Psoas muscle (tissue), 8 donors: ENCODE measurements at places on chromosomes 6 and 20. TPM values are rescaled to one million over a fixed set of nuclear protein-coding genes. Genes with fewer than 3 reads are reported as not detected.

Gene SEC23B
- polyA plus RNA-seq = 3.1 TPM

Gene SGK2
- 0.16 TPM for polyA plus RNA-seq

Gene MBOAT1
- 0.52 TPM for polyA plus RNA-seq

Gene OPRM1
- not detected for polyA plus RNA-seq

Gene CAGE1
- not detected for polyA plus RNA-seq

Gene RPS6KA2
- 8.0 TPM for polyA plus RNA-seq

Gene C4B
- polyA plus RNA-seq = 2.6 TPM

Gene HLA-DQA2
- not detected for polyA plus RNA-seq

Gene ZNF165
- 0.31 TPM for polyA plus RNA-seq

Gene ID1
- 45.2 TPM for polyA plus RNA-seq

Gene RAB22A
- polyA plus RNA-seq = 6.3 TPM

Gene SPEF1
- polyA plus RNA-seq = 0.12 TPM

Gene PET117
- polyA plus RNA-seq = 18.0 TPM

Gene NMBR
- not detected for polyA plus RNA-seq

Gene ASIP
- polyA plus RNA-seq = 0.40 TPM

Gene KCNQ2
- polyA plus RNA-seq = 0.01 TPM

Gene CENPQ
- 5.5 TPM for polyA plus RNA-seq

Gene HEY2
- 4.2 TPM for polyA plus RNA-seq

Gene TMEM74B
- 0.53 TPM for polyA plus RNA-seq

Gene FOXA2
- not detected for polyA plus RNA-seq

Gene PXDC1
- polyA plus RNA-seq = 24.3 TPM

Gene MLIP
- polyA plus RNA-seq = 163 TPM

Gene DEFB112
- not detected for polyA plus RNA-seq

Gene C6orf52
- polyA plus RNA-seq = 0.38 TPM

Gene DOP1A
- polyA plus RNA-seq = 7.5 TPM

Gene SLC22A1
- polyA plus RNA-seq = 0.45 TPM

Gene PBOV1
- polyA plus RNA-seq = not detected

Gene ADGRF1
- not detected for polyA plus RNA-seq

Gene XKR7
- polyA plus RNA-seq = not detected

Gene LPA
- polyA plus RNA-seq = not detected

Gene DLK2
- polyA plus RNA-seq = 0.10 TPM

Gene CST3
- 415 TPM for polyA plus RNA-seq

Gene NRM
- 4.1 TPM for polyA plus RNA-seq

Gene NKX2-2
- polyA plus RNA-seq = not detected

Gene LRRC73
- polyA plus RNA-seq = 0.10 TPM

Gene CLDN20
- polyA plus RNA-seq = 0.05 TPM

Gene CD93
- 7.7 TPM for polyA plus RNA-seq

Gene BCL2L1
- 42.3 TPM for polyA plus RNA-seq

Gene SUMO4
- not detected for polyA plus RNA-seq

Gene CCDC170
- 0.08 TPM for polyA plus RNA-seq

Gene ENPP4
- polyA plus RNA-seq = 28.5 TPM

Gene MACROD2
- polyA plus RNA-seq = 0.20 TPM

Gene WFDC12
- polyA plus RNA-seq = not detected

Gene BMP6
- 3.4 TPM for polyA plus RNA-seq
